ENCODE measurements at places on chromosomes 12 and 14.
A peak's percentile ranks its signal among the peaks of the same experiment; 100 is the strongest.

DNA sequence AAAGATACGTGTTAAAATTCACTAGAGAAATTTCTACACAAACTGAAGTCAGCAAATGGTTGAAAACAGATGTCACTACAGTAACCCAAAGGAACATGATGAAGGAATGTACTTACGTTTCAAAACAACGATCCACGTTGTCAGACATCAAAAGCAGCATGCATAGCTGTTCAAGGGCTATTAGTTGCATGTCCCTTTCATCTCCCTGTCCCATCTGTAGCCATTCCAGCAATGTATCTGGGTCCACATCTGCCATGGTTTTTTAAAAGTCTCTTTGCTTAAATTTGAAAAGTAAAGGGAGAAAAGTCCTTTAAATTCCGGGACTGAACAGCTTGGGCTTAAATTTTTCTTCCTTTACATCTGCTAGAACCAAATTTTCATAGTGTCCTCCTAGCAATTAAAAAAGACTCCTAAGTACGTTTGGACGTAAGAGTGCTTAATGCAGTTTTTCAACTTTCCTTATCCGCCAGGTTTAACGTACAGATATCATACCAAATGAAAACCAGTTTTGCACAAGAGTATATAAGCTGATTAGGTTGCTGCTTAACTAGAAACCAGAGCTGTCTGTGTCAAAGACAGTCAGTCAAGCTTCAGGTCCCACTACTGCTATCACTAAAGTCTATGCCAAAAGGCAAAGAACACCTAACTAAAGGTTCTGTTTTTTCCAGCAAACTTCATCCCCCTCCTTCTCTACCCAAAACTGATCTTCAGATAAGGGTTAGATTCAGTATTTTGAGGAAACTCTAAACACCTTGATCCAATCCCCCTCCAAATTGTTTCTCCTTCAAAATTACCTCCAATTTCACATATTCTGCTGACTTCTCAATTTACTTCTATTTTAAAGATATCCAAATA lies 1.7 kb downstream of the HECTD1 start:
- no peak for DNase-seq

GRCh38 chr14:65555358-65555757 lies 142.8 kb downstream of the FUT8 start:
- no peak for DNase-seq

- DNase-seq: no peak
Observed at GRCh38 chr14:23110579-23111365, 6.0 kb upstream of the CIROP start.

DNA sequence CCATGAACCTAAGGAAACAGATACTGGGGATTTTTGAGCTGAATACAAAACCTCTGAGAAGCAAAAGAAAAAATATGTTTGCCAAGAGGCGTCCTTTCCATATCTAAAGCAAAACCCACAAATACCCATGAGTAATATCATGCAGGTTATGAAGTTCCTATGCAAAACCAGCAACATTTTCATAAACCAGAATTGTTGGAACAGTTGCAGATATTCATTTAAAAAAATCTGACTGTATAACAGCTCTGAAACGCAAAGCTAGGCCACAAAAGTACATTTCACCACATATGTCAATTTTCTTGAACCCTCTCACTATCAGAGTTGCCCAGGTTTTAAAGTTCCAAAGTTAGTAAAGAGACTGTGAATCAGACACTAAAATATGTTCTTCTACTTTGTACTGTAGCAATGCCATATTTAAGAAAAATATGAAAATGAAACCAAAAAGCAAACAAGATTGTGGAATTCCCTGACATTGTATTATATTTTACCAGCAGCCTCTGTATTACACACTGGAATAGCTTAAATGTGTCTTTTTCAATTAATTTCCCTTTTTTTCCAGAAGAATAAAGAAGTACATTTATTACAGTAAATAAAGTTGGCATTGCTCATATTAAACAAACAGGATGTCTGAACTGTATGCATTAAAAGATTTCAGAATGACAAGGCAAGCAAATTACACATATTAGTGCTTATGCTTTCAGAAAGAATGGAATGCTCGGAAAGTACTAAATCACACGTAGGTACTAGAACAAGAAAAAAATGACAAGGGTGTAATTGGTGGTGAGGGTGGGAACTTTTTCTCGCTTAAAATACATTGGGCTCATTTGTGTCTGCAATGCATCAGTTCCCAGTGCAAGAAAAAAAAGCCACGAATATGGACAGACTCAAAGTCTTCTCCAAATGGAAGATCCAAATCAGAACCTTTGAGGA lies 33.6 kb upstream of the HIF1A start:
- no peak for DNase-seq

GRCh38 chr14:26180221-26180620 lies 417.6 kb downstream of the NOVA1 start:
- DNase-seq: no peak

DNA sequence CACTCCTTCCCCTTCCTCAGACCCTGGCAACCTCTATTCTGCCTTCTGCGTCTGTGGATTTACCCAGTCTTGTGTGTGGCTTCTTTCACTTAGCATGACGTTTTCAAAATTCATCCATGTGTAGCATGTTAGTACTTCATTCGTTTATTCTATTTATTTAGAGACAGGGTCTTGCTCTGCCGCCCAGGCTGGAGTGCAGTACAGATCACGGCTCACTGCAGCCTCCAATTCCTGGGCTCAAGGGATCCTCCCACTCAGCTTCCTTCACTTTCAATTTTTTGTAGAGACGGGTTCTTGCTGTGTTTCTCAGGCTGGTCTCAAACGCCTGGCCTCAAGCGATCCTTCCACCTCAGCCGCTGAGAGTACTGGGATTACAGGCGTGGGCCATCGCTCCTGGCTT lies 37.0 kb downstream of the B4GALNT3 start:
- no peak for DNase-seq

- DNase-seq: no peak
Observed at GRCh38 chr14:84622357-84622756, 907.6 kb upstream of the FLRT2 start.

GRCh38 chr14:55540847-55541773 lies 38.9 kb upstream of the KTN1 start:
- no peak for DNase-seq

- peak; percentile 51 for DNase-seq
Observed at GRCh38 chr14:69879175-69880043, at the start of gene SMOC1. SMOC1 (plus strand) TSS chr14:69879416; CDS start chr14:69879679, 263 bp downstream.

DNA sequence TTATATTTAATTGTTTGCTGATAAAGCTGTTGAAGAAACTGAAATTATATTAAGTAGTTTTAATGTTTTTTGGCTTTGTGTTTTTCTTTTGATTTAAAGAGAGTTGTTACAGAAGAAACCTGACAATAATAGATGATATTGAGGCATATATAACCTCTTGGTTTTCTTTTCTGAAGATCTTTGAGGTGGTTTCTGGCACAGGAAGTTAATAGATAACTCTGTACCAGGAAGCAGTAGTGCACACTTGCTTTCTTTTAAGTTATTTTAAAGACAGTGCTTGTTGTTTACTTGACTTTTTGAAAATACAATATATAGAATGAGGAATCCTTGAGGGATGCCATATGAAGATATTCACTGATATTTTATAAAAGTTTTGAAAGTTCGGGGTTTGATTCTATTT lies 209.0 kb upstream of the FBXO33 start:
- DNase-seq: no peak

DNA sequence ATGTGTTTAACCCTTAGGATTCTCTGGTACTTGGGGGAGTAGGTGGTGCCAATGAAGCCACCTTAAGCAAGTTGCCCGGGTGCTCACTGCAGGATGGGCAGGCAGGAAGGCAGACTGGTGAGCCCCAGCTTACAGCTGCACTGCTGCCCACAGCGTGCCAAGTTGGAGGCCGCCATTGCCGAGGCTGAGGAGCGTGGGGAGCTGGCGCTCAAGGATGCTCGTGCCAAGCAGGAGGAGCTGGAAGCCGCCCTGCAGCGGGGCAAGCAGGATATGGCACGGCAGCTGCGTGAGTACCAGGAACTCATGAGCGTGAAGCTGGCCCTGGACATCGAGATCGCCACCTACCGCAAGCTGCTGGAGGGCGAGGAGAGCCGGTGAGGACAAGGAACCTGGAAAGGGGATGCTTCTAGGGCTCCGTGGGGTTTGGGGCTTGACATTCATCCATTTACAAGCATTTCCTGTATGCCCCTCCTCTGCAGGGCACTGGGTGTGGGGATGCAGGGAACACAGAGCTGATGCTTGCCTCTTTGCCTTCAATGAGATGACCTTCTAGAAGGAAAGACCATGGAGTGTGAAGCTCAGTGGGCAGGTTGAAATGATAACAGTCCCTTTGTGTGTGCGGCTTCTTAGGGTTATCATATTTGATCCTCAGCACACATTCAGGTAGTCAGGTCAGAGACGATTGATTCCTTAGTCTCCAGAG lies 12.4 kb downstream of the KRT7 start:
- no peak for DNase-seq
